MV-4-11 (cell line): ENCODE measurements at places on chromosomes 3 and 15.

DNA sequence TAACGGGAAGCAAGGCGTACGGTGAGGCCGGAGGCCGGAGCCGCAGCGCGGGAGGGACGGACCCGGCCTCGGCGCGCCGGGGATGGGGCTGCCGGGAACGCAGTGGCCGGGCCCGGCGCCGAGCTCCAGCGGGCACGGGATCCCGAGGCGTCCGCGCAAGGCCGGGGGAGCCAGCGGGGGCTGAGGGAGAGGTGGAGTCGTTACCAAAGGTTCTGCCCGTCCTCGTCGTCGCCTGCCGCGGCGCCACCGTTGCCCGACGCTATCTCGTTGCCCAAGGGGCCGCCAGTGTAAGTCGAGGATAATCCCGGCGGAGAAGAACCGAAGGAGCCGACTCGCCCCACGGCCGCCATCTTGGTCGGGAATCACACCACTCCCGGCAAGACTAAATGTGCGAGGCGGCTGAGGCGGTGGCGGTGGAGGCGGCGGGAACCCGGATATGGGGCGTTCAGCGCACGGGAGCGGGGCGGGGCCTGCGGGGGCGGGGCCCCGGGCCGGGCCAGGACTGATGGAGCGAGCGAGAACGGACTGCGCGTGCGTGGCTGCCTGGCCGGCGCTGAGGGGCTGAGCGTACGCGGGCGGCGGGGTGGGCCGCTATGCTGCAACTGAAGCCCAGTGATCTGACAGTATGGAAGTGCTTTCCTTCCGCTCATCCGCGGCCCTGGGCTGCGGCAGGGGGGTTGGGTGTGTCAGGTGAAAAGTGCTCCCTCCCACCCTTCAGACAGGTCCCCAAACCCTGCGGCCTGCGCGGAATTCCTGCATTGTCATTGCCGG lies at the start of gene DYNC1LI1:
Gene DYNC1LI1, minus strand, starts transcription at position 438 of the 771 bp plus-strand sequence. Its CDS starts 88 bp downstream, at position 350.
- peak; percentile 81 for DNase-seq

GRCh38 chr3:11155341-11156025 lies 1.2 kb downstream of the HRH1 start:
- DNase-seq: peak; percentile 44

GRCh38 chr3:171346019-171346418 lies 114.2 kb downstream of the TNIK start:
- DNase-seq: no peak

DNA sequence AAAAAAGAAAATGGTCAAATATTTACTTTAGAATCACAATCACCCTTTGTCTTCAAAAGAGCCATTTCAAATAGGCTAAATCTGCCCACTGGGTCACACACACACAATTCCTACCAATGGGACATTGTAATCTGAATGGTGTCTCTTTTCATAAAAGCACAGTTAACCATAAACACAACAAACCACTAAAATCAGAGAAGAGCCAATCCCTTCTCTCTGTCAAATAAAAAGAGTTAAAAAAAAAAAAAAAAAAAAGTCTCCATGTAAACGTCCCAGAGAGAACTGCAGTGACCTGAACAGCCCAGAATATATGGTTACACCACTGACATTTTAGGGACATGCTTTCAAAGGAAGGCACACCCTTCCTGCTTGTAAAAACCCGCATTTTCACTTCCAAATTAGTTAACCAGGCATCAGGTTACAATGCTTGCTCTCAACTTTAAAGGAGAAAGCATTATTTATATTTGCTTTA lies 63.7 kb downstream of the PRICKLE2 start:
- DNase-seq: no peak

GRCh38 chr15:38463893-38464292 lies 10.0 kb downstream of the FAM98B start:
- no peak for DNase-seq

DNA sequence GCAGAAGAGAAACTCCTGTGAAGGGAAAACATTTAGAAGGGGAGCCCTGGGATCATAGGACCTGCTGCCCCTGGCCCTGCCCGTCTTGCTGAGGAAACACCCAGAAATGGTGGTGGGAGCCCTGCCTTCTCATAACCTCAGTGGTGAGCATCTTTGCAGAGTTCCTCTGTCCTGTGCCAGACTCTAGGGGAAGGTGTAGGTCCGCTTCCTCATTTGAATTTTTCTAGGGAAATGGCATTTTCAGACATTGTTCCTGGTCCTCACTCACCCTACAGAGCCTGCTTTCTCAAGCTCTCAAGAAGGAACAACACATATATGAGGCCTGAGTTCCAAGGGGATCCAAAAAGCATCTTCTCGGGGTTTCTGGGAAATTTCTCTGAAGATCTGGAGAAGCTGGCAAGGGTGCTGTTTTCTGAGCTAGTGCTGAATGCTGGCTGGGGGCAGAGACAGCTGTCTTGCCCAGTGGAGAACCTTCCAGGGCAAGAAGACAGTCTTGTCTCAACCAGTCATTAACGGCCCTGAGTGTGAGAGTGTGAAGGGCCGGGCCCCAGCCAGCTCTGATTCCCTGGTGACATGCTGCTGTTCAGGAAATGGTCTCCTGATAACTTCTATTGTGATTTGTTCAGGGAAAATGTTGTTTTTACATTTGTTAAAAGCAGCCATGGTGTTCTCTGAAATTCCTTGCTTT lies 283.1 kb upstream of the LRRFIP2 start:
- peak; percentile 58 for DNase-seq

GRCh38 chr3:140273542-140274195 lies 338.7 kb downstream of the CLSTN2 start:
- no peak for DNase-seq

- peak; percentile 95 for DNase-seq
Measured at GRCh38 chr3:38404286-38404685, 49.4 kb upstream of the ACVR2B start.

- DNase-seq: peak; percentile 21
Measured at GRCh38 chr3:87503900-87504498, 227.6 kb upstream of the POU1F1 start.

DNA sequence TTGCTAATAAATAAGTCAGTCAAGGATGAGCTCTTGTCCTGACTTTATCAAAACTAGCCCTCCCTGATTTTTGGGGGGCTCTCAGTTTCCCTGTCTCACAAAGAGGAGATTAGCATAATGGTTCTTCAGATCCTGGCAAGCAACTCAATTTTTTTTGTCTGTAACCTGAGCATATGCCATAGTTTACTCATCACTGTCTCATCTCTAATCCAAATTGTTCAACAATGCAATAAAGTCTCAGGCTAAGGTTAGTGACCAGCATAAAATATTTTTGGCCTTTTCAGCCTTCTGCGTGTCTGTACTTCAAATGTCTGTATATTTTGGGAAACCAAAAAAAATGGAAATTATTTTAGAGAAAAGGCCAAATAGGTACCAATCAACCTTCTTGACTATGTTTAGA lies 465.6 kb upstream of the TPRG1 start:
- no peak for DNase-seq

DNA sequence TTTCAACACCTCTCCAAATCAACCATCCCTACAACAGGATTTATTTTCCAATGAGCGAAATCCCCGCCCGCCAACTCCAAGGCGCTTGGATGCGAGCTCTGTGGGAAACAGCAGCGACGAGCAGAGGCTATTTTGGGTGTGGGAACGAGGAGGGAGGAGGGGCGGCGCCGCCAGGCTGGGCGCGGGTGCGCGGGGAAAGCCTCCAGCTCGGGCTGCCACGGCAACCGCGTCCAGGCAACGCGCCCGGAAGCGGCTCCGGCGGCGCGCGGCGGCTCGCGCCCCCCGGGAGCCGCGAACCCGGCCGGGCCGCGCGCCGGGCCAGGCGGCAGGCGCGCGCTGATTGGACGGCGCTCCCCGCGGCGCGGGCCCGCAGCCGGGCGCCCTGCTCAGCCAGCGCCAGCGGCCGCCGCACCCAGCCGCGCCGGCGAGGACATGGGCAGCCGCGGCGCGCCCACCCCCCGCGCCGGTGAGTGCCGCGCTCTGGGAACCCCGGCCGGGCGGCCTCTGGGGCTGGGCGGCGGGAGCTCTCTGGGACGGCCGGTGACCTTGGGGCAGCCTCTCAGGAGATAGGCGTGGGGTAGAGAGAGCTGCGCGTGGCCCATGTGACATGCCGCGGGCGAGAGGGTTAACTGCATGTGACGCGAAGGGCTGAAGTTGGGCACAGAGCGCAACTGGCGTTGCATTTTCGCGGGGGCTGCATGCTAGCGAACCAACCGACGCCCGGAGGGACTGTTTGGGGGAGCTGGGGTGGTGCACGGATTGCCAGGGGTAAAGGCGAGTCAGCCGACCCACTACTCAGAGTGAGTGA lies at the start of gene FAM81A:
Gene FAM81A, plus strand, starts transcription at position 370 of the 808 bp plus-strand sequence. CDS start 20,441 bp downstream, outside the sequence.
- DNase-seq: peak; percentile 53

- no peak for DNase-seq
Measured at GRCh38 chr15:55084673-55085072, 112.1 kb downstream of the RSL24D1 start.

- DNase-seq: peak; percentile 8
Measured at GRCh38 chr15:58369261-58369701, 62.5 kb upstream of the LIPC start.

DNA sequence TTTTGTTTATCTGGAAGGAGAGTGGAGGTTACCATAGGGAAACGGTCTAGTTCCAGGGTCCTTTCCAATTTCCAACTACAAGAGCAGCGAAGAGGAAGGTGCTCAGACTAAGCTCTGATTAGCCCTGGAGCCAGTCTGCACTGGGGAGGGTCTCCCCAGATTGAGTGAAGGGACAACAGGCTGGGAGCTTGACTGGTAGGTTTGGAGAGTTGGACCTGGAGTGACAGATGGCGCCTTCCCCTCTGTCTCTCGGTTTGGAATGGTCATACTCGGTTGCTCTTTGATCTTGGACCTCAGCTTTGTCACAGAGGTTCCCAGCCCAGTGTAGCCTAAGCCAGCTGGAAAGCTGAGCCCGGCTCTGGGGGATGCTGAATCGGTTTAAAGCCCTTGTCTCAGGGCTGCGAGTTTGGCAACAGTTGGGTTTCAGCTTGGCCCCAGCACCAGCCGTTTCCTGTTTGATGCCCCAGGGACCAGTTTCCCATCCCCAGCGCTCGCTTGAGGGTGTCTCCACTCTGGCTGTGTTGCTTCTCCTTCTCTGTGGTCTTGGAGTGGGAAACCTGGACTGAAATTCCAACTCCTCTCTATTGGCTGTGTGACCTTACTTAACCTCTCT lies 53.1 kb upstream of the ULK4 start:
- DNase-seq: peak; percentile 79

DNA sequence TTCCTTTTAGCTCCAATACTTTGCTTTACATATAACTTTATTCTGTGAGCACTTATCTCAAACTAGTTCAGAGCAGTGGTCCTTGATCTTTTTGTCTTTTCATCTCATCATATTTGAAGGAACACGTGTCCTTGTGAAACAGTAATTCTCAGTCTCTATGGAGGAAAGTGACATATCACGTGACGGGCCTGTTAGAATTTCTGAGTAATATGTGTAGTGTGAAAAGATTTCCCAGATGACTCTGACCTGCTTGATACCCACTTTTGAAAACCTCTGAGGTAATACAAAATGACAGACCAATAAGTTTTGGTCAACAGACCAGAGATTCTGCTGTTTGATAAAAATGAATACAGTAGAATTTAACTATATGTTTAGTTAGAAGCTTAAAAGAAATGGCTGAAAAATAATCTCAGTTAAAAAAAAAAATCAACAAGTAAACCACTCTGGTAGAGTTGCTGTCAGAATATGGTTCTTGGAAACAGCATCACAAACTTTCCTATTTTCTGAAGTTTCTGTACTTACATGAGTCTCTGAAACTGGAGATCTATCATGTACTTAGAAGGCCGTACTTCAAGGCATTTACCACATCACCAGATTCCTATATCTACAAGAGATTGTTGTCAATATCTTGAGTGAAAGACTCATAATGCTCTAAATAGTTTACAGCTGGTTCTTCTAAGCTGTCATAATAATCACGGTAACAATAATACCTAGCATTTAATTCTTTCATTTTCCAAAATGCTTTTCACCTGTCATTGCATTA lies 590.2 kb upstream of the TBL1XR1 start:
- no peak for DNase-seq

- no peak for DNase-seq
Measured at GRCh38 chr3:79159736-79160135, 608.1 kb downstream of the ROBO1 start.

GRCh38 chr3:111803123-111803593 lies 55.9 kb upstream of the PHLDB2 start:
- DNase-seq: no peak

- no peak for DNase-seq
Measured at GRCh38 chr15:90223441-90224165, 10.1 kb downstream of the CIB1 start.

DNA sequence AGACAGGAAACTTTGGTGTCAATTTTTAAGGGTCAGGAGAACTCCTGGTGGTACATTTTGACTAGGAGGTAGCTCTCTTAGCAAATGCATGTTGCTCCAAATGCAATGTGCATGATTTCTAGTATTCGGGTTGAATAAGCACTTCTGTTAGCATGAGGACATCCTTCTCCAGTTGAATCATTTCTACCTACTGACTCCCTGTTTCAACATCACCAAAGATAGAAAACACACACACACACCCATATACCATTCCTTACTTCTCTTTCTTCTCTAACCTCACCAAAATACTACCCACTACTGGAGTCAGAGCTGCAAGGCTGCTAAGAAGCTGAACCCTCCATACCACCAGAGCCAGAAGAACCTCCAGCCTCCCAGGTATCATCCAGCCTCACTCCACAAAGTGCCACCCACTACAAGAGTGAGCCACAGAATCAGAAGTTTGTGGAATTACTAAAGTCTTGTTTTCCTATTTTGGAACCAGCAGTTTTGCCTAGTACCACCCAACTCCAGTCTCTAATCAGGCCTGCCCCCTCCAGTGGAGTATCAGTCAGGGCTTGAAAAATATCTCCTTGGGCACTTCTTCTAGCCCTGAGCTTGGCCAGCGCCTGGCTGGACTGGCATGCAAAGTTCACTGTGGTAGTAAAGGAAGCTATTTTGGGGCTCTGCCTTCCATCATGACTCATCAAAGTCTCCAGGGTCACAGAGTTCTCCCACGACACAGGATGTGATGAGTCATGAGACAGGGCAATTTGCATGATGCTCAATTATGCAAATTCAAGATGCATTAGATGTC lies 110.3 kb downstream of the CYP19A1 start:
- DNase-seq: peak; percentile 94

- no peak for DNase-seq
Measured at GRCh38 chr3:189646853-189647542, 15.8 kb downstream of the TP63 start.

GRCh38 chr15:56619887-56620286 lies 113.4 kb downstream of the ZNF280D start:
- DNase-seq: peak; percentile 60

DNA sequence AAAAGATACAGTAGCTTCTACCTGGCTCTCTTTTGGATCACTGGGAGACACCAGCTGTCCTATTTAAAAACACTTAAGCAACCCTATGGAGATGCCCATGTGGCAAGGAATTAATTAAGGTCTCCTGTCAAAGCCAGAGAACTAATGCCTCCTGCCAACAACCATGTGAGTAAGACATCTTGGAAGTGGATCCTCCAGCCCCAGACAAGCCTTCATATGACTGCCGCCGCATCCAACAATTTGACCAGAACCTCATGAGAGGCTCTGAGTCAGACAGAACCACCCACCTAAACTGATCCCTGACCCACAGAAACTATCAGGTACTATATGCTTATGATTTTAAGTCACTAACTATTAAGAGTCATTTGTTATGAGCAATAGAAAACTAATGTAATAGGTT lies 22.3 kb downstream of the IFT80 start:
- no peak for DNase-seq
